ENCODE measurements at places on chromosomes 13 and 19.
A peak's percentile ranks its signal among the peaks of the same experiment; 100 is the strongest.

GRCh38 chr13:39815345-39816111 is 160.1 kb downstream of the COG6 start:
- DNase-seq, result no peak

DNA sequence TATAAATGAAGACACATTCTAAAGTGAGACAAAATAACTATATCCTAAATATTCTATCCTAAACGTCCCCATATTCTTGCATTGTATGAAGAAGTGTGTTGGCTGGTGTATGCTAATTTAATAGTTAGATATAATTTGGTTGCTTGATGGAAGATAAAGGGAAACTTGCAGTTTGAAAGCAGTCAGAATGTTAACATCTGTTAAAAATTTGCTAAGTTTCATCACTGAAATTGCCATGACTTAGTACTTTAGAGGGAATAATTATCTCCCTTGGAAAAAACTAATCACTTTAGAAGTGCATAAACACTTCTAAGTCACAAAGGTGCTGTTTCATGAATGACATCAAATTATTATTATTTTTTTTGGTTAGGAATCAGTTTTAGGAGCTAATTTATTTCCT is 61.6 kb downstream of the ITGBL1 start:
- DNase-seq, result no peak

DNA sequence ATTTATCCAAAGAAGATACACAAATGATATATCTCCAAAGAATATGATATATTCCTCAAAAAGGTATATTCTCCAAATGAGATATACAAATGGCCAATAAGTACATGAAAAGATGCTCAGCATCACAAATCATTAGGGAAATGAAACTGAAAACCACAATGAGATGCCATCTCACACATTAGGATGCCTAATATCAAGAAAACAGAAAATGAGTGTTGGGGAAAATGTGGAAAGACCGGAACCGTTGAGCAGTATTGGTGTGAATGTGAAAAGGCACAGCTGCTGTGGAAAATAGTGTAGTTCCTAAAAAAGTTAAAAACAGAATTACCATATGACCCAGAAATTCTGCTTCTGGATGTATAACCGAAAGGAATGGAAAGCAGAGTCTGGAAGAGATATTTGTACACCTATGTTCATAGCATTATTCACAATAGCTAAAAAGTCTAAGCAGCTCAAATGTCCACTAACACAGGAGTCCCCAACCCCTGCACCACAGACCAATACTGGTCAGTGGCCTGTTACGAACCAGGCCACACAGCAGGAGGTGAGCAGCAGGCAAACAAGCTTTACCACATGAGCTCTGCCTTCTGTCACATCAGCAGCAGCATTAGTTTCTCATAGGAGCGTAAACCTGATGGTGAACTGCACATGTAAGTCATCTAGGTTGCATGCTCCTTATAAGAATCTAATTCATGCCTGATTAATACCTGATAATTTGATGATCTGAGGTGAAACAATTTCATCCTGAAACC is 291.9 kb downstream of the PCDH20 start:
- DNase-seq, result no peak

DNA sequence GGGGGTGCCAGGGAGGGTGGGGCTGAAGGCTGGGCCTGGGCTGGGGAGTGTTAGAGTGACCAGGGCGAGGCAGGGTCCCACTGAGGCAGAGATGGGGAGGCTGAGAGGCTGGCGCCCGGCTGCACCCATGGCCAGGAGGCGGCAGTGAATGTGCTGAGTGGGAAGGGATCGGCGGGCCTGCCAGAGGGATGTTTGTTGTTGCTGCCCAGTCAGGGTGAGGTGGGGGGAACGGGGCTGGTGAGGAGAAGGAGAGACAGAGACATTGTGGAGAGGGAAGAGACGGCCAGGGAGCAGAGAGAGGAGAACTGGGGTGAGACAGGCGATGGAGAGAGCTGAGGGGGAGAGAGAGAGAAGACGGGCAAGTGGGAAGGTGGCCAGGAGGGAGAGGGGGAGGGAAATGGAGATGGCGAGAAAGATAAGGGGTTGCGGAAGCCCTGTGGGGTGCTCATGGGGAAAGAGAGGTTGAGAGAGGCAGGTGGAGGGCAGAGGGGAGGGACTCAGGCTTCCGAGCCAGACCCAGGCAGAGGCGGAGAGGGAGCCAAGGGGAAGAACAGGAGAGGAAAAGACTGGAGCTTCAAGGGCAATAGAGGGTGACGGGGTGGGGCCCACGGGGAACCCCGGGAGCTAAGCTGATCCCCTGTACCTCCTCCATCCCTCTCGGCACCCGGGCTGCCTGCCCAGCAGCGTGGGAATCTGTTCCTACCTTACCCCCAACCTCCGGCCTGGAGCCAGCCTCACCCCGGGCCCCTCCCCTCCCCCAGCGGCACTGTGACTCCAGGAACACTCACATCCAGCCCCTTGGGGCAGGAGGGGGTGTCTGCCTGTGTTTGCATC is 690 bp upstream of the B3GNT8 start:
- DNase-seq, result peak; percentile 49

- no peak for DNase-seq
Observed at GRCh38 chr13:91804724-91805123, 406.3 kb downstream of the GPC5 start.

DNA sequence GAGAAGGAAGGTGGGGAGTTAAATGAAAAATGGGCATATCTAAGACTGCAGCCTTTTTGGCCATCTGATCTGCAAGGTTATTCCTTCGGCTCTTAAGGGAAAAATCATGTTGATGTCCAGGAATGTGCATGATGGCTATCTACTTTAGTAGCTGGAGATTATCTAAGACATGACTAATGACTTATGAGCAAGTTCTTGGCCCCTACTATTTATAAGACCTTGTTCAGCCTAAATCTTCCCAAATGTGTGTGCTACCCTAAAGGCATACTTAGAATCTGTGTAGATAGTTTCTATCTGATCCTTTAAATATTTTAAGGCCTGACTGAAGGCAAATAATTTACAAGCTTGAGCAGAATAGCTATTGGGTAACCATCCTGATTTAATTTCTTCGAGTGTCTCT is 41.8 kb upstream of the CD177 start:
- DNase-seq, result no peak

DNA sequence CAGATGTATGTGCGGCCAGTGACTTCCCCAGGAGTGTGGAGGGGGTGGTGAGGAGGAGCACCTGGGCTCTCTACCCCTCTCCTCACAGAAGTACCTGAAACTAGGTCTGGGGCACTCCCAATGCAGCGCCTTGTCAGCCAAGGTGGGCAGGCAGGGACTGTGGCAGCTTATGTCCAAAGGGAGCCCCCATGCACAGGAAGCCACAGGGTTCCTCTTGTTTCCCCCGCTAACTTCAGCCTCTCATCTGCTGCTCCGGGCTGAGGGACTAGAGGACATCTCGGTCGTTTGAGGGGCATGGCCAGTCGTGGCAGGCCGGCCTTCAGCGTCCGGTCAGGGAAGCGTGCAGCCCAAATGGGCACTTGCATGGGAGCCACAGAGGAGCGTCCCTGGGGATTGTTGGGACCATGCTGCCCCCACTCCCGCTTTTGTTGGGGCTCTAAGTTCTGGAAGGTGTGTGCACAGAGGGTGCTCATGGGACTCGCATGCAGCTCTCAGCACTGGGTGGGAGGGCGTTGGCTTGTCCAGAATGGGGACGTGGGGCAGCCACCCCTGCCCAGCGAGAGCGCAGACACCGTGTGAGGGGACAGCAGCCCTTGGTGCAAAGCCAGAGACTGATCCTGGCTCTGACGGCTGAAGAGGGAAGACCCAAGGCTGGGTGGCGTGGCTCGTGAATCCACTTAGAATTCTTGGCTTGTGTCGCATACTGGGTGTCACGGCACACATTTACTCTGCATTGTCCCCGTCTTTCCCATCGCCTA is 16.6 kb upstream of the NPAS1 start:
- DNase-seq, result no peak

Data from activated T-cell treated with anti-CD3 and anti-CD28 coated beads, Interleukin-2, amount 50 U/mL, for 24 hours (primary cell).